NCI-H524 treated with DMSO at 0.1 percent for 48 hours (cell line): ENCODE measurements at places on chromosomes 5 and 9.

DNA sequence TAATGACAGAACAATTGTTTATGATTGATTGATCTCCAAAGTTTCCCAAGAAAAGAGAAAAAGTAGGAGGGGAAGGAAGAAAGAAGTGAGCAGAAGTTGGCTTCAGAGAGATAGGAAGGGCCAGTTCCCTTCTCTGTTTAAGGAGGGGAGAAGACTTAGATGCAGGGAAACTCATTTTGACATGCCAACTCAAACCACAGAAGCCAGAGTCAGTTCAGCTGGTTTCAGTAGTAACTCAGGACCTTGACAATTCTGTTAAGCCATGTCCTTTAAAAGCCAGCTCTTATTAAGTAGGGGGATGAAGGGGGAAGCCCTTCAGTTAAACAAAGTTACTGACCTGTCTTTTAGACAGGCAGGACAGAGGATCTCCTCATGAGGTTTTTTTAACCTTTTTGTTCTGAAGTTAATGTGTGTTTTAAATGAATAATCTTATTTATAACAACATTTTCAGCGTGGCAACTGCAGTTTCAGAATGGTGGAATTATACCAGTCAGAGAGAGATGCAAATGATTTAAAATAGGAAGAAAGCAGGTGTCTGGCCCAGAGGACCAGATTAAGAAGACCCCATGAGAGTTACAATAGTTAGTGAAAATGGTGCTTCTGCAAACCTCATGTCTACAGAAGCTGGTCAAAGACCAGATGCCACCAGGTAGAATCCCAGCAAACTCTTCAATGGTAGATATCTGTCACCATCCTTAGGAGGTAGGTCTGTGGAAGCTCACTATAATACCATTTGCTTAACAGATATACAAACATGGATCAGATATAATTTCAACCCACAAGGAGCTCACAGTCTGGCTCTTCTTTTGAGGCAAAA lies 29.3 kb upstream of the ABL1 start:
- no peak for DNase-seq

DNA sequence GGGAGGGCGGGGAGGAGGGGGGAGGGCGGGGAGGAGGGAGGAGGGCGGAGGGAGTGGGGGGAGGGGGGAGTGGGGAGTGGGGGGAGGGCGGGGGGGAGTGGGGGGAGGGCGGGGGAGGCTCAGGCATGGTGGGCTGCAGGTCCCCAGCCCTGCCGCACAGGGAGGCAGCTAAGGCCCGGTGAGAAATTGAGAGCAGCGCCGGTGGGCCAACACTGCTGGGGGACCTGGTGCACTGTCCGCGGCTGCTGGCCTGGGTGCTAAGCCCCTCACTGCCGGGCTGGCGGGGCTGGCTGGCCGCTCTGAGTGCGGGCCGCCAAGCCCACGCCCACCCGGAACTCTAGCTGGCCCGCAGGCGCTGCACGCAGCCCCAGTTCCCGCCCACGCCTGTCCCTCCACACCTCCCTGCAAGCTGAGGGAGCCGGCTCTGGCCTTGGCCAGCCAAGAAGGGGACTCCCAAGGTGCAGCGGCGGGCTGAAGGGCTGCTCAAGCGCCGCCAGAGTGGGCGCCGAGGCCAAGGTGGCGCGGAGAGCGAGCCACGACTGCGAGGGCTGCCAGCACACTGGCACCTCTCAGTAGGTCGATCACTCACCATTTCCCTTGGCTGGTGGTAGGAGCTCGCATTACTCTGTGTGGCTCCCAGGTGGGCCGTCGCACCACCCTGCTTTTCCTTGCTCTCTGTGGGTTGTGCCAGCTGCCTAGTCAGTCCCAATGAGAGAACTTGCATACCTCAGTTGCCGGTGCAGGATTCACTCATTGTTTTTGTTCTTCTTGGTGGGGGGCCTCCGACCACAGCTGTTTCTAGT lies 160.2 kb downstream of the CNTLN start:
- no peak for DNase-seq

DNA sequence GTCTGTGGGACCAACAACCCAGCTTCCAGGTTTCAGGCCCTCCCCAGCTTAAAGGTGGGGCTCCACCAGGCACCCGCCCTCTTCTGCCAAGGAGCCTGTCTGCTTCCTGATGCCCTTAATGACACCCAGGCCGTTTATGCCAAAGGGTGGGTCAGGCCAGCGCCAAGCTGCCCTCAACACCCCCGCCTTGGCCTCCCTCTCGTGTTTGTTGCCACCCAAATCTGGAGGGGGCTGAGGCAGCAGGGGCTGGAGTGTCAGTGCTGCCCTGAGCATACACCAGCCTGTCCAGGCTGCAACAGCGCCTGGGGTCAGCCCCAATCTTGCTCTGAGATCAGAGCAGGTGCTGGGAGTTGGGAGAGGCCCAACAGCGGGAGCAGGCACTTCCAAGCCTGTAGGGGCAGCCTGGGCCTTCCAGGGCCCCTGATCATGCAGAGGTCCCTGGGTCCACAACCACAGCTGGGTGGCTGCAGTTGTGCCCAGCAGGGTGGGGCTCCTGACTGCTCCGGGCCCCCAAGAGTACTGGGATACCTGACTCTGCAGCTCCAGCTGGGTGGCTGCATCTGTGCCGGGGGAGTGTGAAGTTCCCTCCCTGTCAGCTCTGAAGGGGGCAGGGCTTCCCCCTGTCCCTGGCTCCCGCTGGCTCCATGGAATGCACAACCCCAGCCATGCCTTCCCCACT lies 34.5 kb upstream of the TYRP1 start:
- DNase-seq, result no peak

GRCh38 chr5:119342406-119342805 lies 13.4 kb upstream of the TNFAIP8 start:
- no peak for DNase-seq

DNA sequence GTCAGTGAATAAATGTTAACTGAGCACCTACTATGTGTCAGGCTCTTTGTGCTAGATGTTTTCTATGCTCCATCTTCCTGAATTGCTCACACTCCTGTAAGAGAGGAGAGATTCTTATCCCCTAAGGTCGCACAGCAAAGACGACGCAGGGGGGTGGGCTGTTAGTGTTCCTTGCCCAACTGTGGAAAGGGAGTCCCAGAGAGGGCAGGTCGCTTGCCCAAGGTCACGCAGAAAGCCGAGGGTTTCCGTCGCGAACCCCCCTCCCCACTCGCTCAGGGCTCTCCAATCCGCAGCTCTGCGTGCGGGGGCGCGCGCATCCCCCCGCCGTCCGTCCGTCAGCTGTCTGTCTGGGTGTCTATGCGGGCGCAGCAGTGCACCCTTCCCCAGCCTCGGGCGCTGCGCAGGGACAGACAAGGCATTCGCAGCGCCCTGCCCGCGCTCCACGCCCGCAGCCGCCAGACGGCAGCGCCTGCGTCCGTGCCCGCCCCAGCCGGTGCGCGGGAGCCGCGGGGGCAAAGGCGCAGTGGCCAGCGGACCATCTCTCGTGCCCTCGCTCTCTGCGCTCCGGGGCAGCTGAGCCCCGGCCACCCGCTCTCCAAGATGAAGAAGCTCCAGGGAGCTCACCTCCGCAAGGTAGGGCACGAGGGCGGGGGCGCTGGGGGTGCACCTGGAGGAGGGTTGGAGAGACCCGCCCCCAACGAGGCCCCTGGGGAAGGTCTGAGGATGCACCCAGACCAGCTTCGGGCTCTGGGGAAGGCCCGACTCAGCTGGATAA lies at the start of gene SLC6A7:
TSS of gene SLC6A7 (plus strand) at position 335 of the 775 bp plus-strand sequence. CDS start at position 601, 266 bp downstream.
- no peak for DNase-seq

- no peak for DNase-seq
Measured at GRCh38 chr9:72775570-72775969, 177.3 kb downstream of the ALDH1A1 start.

DNA sequence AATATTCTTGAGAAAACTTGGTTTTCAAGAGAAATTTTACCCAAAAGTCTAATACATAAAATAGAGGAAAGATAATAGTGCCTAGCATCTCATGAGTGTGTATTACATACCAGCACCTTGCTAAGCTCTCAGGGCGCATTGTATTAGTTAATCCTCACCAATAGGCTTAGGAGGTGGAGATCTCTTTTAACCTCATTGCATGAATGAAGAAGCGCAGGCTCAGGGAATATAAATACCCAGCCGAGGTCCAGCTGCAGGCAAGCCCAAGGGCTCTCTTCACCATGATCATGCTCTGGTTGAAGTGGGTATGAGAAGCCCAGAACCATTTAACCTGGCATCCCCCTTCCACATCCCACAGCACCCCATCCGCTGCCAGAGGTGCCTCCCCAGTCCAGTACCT lies 46.0 kb downstream of the CAMK2A start:
- DNase-seq, result no peak

GRCh38 chr5:137566780-137567179 lies 67.7 kb upstream of the SPOCK1 start:
- no peak for DNase-seq

DNA sequence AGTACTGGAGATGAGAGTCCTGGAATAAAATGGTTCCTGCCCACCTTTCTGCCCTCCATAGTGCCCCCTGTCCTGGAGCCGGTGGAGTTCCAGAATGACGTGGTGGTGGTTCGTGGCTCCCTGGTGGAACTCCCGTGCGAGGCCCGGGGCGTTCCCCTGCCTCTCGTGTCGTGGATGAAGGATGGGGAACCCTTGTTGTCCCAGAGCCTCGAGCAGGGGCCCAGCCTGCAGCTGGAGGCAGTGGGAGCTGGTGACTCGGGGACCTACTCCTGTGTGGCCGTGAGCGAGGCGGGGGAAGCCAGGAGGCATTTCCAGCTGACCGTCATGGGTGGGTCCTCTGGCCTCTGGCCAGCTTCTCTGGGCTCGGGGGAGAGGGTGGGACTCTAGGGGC lies 51.1 kb upstream of the ASS1 start:
- no peak for DNase-seq

GRCh38 chr9:98121058-98121457 lies 2.0 kb upstream of the TRIM14 start:
- no peak for DNase-seq

DNA sequence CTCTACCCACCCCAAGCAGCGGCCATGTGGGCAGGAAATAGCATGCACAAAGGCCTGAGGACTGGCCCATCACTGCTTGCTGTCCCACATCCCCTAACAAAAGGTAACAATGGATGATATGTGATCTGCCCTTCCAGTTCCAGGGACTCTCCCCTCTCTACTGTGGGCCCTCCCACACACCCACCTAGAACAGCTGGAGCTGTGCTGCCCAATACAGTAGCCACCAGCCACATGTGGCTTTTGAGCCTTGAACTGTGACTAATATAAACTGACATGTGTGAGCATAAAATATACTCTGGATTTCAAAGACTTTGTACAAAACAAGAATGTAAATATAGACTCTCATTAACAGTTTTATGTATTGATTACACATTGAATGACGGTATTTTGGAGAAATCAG lies 78.1 kb downstream of the C5orf15 start:
- no peak for DNase-seq

GRCh38 chr5:143772621-143773020 lies 39.3 kb upstream of the HMHB1 start:
- no peak for DNase-seq

DNA sequence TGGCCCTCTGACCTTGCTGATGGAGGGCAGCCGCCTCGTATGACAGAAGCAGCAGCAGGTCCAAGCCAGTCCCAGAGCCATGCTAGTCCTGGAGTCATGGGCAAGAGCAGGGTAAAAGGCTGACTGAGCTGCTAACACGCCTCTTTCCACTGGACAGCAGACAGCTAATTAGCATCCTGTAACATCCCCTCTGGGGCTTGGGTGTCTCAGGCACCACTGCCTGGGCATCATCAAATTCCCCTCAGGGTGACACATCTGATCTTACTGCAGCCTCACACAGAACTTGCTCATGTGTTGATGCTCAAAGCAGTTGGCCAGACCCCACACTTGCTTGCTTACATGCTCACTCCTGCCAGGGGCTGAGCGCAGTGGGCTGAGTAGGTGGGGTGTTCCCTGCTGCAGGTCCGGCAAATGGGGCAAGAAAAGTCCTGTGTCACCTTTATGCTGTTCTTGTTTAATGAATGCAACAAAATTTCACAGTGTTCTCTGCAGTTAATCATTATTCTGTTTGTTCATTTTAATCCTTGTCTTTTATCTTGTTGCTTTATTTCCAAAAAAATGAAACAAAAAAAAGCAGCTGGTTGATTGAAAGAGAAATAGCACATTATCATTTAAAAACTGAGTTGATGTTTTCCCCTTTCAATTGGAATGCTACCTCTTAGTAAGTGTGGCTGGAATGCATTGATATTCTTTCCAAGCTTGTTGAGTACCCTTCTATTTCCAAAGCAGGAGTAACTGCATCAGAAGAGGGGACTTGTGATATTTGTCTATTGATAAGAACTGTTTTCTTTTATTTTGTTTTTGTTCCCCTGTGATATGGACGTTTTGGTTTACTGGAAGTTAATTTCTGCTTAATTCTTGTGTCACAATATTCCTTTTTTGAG lies 254.1 kb downstream of the CDH18 start:
- no peak for DNase-seq

- no peak for DNase-seq
Measured at GRCh38 chr9:97510797-97511654, 9.6 kb downstream of the TMOD1 start.

DNA sequence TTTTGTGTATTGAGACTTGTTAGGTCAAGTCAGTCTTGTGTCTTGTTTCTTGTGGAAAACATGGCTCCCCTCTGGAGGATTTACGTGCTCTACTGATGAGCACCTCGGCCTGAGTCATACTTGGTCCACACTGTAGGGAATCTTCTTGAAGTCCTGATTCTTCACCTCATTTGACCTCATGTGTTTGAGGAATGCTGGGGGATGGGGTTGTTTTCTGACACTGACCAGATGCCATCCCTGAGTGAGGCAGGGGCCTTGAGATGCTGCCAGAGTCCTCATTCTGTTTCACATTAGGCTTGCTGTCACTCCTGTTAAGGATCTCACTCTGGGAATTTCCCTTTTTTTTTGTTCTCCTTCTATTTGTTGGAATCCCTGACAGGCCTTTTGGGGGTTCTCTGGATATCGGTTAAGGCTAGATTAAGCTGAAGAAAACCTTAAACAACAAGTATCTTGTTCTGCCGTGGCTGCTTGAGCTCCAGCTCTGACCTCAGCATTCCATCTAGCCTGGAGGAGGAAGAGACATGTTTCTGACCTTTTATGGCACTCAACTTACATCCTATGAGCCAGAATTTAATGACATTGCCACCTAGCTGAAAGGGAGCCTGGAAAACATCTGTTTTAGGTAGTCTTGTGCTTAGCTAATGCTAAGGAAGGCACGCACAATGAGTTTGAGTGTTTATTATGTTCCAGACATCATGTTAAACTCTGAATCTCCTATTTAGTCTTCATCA lies 20.6 kb downstream of the TCOF1 start:
- DNase-seq, result no peak

DNA sequence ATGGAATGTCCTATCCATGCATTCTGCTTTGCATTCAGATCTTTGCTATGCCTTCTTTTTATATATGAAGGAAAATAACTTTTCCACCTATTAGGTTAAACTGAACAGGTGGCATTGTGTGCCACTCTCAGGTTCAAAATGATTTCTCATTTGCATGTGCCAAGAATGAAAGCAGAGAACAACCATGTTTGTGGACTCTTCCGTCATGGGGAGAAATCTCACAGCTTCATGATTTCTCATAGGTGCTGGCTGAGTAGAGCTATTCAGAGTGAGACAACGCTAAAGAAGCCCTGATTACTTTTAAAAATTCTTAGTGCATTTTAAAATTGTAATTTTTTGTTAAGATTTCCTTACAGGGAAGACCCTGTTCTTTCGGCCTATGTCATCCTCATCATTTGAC lies 472.1 kb downstream of the RASEF start:
- no peak for DNase-seq
